Nucleus accumbens (tissue), 56 donors: ENCODE measurements at places on chromosomes 4 and X.

DNA sequence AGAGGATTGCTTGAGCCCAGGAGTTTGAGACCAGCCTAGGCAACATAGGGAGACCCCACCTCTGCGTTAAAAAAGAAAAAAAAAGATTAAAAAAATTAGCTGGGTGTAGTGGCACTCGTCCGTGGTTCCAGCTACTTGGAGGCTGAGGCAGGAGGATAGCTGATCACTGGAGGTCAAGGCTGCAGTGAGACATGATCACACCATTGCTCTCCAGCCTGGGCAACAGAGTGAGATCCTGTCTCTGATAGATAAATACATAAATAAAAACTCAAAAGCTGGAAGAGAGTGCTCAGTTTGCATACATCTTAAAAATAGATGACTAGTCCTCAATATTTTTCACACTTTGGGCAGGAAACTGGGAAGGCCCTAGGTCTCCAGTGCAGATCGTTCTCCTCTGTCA, 54.1 kb downstream of the TMEM131L start:
- DNase-seq = no peak

- DNase-seq = no peak
Measured at GRCh38 chr4:150411520-150411919, 170.4 kb upstream of the MAB21L2 start.

- DNase-seq = no peak
Measured at GRCh38 chr4:147787204-147787603, 55.3 kb downstream of the ARHGAP10 start.

GRCh38 chr4:188092824-188093223, 16.6 kb downstream of the TRIML2 start:
- DNase-seq = no peak

GRCh38 chrX:11770320-11770719, 12.3 kb downstream of the MSL3 start:
- peak; percentile 1 for DNase-seq

DNA sequence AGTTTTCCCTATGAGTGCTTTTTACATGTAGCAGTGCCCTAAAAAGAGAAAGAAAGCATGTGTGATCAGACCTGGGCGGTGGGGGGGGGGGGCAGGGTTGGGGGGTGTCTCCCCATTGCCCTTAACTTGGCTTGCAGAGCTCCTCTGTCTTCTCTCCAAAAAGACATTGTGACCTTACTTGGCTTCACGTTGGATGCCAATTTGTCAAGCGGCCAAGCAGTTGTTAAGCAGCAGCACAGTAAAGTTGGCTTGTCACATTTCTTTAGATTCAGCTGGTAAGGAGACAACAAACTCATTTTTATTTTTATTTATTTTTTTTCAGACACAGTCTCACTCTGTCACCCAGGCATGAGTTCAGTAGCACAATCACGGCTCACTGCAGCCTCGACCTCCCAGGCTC, 57.3 kb upstream of the ZNF157 start:
- no peak for DNase-seq

DNA sequence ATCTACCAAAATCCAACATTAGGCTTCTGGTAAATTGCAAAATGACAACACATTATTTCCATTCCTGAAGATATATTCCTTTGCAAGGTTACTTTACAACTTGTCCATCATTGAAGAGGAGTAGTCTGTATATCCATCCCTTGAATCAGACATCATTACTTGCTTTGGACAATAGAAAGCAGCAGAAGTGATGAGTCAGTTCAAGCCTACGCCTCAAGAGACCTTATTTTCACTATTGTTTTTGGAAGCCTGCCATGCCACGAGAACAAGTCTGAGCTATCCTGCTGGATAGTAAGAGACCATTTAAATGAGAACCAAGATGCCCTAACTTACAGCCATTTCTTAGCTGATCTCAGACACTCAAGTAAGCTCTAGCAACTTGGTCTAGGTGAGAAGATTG, 246.0 kb upstream of the HHIP start:
- no peak for DNase-seq

DNA sequence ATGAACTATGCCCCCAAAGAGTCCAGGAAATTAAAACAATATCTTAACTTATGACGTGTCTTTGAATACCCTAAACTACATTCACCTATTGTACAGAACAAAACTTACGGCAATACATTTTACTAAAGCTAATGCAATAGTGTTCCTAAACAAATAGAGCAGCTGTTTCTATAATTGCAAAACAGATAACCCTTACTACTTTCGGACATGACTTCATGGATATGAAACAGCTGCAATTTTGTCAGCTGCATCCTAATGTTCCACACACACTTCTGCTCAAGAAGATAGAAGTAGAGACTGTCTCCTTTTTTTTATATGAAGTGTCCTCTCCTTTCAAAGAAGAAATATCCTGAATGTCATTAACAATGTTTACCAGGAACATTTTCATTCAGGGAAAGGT, 174.9 kb downstream of the ACTRT1 start:
- DNase-seq = no peak

- DNase-seq = no peak
Measured at GRCh38 chr4:130808492-130808891, 1712.5 kb downstream of the C4orf33 start.

GRCh38 chrX:55142206-55142918, 53.5 kb downstream of the PAGE2 start:
- no peak for DNase-seq

DNA sequence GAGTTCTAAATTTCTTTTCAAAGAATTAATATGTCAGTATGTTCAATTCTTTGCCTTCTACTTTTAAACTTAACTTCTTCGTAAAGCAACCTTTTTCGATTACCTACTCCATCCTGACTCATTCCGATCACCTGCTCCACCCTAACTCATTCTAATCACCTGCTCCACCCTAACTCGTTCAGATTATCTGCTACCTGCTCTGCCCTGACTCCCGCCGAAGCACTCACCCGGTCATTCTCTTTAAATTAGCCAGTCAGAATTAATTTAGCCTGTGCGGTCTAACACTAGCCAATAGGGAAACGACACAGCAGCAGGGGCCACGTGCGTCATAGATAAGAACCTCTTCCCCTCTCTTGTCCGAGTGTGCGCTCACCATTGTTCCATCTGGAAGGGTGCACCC, 60.1 kb upstream of the SH3RF1 start:
- DNase-seq = no peak

- DNase-seq = no peak
Measured at GRCh38 chr4:123110147-123110546, 187.8 kb upstream of the NUDT6 start.

GRCh38 chr4:124334119-124334518, 378.4 kb downstream of the ANKRD50 start:
- DNase-seq = no peak

DNA sequence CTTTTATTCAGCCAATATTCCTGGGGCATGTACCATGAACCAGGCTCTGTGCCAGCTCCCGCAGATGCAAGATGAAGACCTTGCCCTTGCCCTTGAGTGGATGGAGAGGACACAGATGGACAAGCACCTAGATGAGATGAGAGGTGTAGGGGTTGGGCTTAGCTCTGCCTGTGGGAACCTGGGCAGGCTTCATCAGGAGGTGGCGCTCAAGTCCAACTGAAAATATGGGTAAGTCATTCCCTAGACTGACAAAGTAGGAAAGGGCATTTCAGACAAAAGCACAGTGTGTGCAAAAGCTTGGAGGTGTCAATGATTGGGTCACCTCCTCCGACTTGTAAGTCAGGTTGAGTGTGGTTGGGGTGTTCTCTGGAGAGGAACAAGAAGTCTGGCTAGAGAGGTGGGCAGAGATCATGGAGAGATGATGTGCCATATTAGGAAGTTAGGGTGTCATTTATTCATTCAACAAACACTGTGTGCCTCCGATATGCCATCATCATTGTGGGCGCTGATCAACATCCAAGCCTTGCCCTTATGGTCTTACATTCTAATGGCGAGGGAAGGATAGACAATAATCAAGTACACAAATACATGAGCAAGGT, 64.6 kb downstream of the ANAPC4 start:
- peak; percentile 53 for DNase-seq

- no peak for DNase-seq
Measured at GRCh38 chr4:113623274-113623894, 138.2 kb downstream of the CAMK2D start.

- no peak for DNase-seq
Measured at GRCh38 chr4:10898072-10898471, 213.5 kb upstream of the CLNK start.

GRCh38 chr4:184453365-184454160, 20.8 kb downstream of the IRF2 start:
- DNase-seq = no peak

GRCh38 chr4:184748251-184748652, 14.4 kb upstream of the CENPU start:
- DNase-seq = no peak

GRCh38 chrX:50333308-50333707, 128.7 kb downstream of the CCNB3 start:
- DNase-seq = no peak

DNA sequence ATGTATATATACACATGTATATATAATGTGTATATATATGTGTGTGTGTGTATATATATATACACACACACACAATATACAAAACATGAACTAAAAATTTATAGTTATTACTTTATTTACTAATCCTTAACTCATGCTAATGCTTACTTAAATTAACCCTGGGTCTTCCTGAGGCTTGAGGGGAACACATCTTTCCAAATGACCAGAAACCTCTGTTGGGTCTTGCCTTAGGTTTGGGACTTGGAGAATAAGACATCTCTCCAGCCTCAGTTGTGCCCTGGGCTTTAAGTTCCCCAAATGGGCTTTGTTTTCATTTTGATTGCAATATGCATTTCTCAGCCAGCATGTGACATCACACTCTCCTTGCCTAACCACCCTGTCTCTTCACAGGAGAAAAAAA, 7.7 kb downstream of the GEMIN8 start:
- no peak for DNase-seq

GRCh38 chr4:48137846-48138245, 3.8 kb upstream of the TXK start:
- no peak for DNase-seq
